ENCODE measurements at places on chromosomes 11 and 22. TPM values are rescaled to one million over a fixed set of nuclear protein-coding genes. Genes with fewer than 3 reads are reported as not detected.

Gene FZD4
- 74.2 TPM for polyA plus RNA-seq

Gene TSGA10IP
- polyA plus RNA-seq = 0.20 TPM

Gene TMEM25
- polyA plus RNA-seq = 36.7 TPM

GRCh38 chr11:12535321-12535720 lies 138.9 kb upstream of the TEAD1 start:
- DNase-seq = no peak

- DNase-seq = no peak
Observed at GRCh38 chr11:15673408-15673831, 558.7 kb downstream of the INSC start.

- DNase-seq = no peak
Observed at GRCh38 chr11:70502677-70503467, 104.5 kb downstream of the CTTN start.

GRCh38 chr11:102924851-102925380 lies 30.6 kb downstream of the MMP13 start:
- DNase-seq = no peak

GRCh38 chr11:1668911-1669473 lies 28.0 kb upstream of the KRTAP5-6 start:
- DNase-seq = no peak

GRCh38 chr11:83265331-83265730 lies 20.8 kb downstream of the CCDC90B start:
- no peak for DNase-seq
